Ovary (tissue), 10 donors: ENCODE measurements at places on chromosomes 13 and 19. TPM values are rescaled to one million over a fixed set of nuclear protein-coding genes. Genes with fewer than 3 reads are reported as not detected.
A peak's percentile ranks its signal among the peaks of the same experiment; 100 is the strongest.

CD177 gene
- total RNA-seq, result 0.12 TPM

- H3K27ac ChIP-seq, result no peak overlapping the region
- H3K27me3 ChIP-seq, result no peaks in the 10 kb centered on the region
- DNase-seq, result no peak
- no peak overlapping the region for H3K4me3 ChIP-seq
Observed at GRCh38 chr13:34808649-34809048, 133.4 kb upstream of the NBEA start.

DNA sequence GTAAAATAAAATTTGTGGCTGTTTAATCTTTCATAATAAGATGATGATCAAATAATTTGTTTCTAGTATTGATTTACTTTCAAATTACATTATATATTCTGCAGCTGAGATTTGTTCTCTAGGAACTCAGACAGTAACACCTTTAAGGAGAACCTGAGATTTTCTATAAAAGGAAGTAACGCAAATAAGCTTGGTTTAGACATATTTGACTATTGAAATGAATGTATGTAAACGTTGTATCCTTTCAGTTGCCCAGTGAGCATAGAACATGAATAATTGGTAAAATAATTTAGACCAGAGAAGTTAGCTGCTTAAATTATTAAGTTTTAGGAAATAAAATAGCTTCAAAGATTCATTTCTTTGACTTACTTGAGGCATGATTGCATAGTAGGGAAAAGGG is 3.1 kb downstream of the CDK8 start:
- H3K27ac ChIP-seq, result no peak overlapping the region
- H3K4me1 ChIP-seq, result no peaks in the 10 kb centered on the region
- DNase-seq, result no peak
- H3K27me3 ChIP-seq, result no peaks in the 10 kb centered on the region

C19orf67 gene
- total RNA-seq, result not detected

DNA sequence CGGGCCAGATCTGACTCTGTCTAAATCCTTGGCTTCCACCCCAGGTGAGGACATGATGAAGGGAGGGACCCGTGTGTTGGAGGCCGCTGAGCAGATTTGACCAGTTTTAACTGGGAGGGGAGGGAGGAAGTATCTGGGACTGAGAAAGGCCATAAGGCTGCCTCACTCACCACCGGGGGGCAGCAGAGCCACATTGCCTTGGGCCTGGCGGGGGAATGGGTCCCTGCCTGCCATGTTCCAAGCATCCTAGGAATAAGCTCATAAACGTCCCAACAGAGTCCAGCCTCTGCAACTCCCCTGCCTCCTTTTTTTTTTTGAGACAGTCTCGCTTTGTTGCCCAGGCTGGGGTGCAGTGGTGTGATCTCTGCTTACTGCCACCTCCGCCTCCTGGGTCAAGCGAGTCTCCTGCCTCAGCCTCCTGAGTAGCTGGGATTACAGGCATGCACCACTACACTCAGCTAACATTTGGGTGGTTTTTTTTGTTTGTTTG is 15.5 kb downstream of the MAST3 start:
- H3K4me1 ChIP-seq, result peaks cover 7% of the 10 kb centered on the region
- H3K36me3 ChIP-seq, result no peaks in the 10 kb centered on the region
- H3K27ac ChIP-seq, result no peak overlapping the region
- no peak overlapping the region for H3K4me3 ChIP-seq

DNA sequence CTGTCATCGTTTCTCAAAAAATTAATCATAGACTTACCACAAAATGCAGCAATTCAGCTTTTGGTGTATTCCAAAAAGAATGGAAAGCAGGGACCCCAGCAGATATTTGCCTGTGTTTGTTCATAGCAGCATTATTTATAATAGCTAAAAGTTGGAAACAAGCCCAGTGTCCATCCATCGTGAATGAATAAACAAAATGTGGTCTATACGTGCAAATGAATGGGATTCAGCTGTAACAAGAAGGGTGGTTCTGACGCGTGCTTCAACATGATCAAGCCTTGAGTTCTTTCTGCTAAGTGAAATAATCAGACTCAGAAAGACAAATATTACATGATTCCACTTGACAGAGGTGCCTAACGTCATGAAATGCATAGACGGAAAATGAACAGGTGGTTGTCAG is 36.4 kb downstream of the PSG11 start:
- no peak for DNase-seq
- H3K36me3 ChIP-seq, result no peaks in the 10 kb centered on the region
- no peak overlapping the region for H3K27ac ChIP-seq
- H3K4me1 ChIP-seq, result no peaks in the 10 kb centered on the region
- H3K4me3 ChIP-seq, result no peak overlapping the region

LSR gene
- total RNA-seq, result 8.4 TPM

PLEKHF1 gene
- total RNA-seq, result 14.8 TPM

DNA sequence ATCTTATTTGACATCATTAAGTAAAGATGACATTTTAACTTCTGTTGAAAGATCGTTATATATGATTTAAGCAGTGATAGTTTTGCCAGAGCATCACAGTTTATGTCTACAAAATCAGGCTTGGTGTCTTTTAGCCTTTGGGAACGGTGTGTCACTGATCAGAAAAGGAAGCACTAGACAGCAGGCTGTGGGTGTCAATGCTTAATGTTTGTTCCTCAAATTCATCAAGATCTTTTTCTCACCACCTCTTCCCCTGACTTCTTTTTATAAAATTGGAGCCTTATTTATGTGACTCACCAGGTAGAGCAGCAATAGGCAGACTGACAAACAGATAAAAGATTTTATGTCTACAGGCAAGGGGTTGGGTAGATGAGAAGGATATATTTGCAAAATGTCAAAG is 1558.5 kb downstream of the EFNB2 start:
- no peaks in the 10 kb centered on the region for H3K36me3 ChIP-seq
- DNase-seq, result no peak
- H3K27me3 ChIP-seq, result no peaks in the 10 kb centered on the region
- H3K4me3 ChIP-seq, result no peak overlapping the region
- H3K4me1 ChIP-seq, result no peaks in the 10 kb centered on the region
- H3K27ac ChIP-seq, result no peak overlapping the region

CALR3 gene
- total RNA-seq, result not detected

NKG7 gene
- total RNA-seq, result 3.1 TPM

PALM3 gene
- total RNA-seq, result 0.48 TPM

GRCh38 chr13:86689911-86690310 is 890.7 kb upstream of the SLITRK6 start:
- no peaks in the 10 kb centered on the region for H3K27me3 ChIP-seq
- H3K4me1 ChIP-seq, result no peaks in the 10 kb centered on the region
- H3K27ac ChIP-seq, result no peak overlapping the region
- no peak overlapping the region for H3K4me3 ChIP-seq
- no peak for DNase-seq
- H3K36me3 ChIP-seq, result no peaks in the 10 kb centered on the region

ARL11 gene
- 0.24 TPM for total RNA-seq

FAAP24 gene
- total RNA-seq, result 1.7 TPM

CLDND2 gene
- not detected for total RNA-seq

ICAM5 gene
- total RNA-seq, result 14.3 TPM

DNA sequence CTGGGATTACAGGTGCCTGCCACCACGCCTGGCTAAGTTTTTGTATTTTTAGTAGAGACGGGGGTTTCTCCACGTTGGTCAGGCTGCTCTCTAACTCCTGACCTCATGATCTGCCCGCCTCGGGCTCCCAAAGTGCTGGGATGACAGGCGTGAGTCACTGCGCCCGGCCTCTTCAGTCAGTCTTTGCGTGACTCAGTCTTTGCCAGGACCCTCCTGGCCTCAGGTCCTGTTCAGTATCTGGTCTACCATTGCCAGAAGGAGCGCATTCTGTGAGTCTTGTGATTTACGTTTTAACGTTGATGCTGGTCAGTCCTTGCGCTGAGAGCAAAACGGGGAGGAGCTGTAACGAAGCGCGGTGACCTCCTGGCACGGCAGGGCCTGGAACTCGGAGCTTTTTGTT is 7.6 kb upstream of the HMG20B start:
- no peak for DNase-seq
- no peaks in the 10 kb centered on the region for H3K27me3 ChIP-seq
- no peaks in the 10 kb centered on the region for H3K4me1 ChIP-seq

- no peaks in the 10 kb centered on the region for H3K36me3 ChIP-seq
- H3K27me3 ChIP-seq, result no peaks in the 10 kb centered on the region
- H3K4me1 ChIP-seq, result no peaks in the 10 kb centered on the region
- peak; percentile 10 for DNase-seq
Observed at GRCh38 chr13:113598081-113598410, 13.5 kb downstream of the TFDP1 start.

UBE2L5 gene
- not detected for total RNA-seq

ZNF729 gene
- total RNA-seq, result not detected

GRCh38 chr13:26327940-26328725 is 74.2 kb downstream of the CDK8 start:
- H3K4me3 ChIP-seq, result no peak overlapping the region
- no peak overlapping the region for H3K27ac ChIP-seq
- H3K27me3 ChIP-seq, result no peaks in the 10 kb centered on the region
- H3K36me3 ChIP-seq, result no peaks in the 10 kb centered on the region
- DNase-seq, result no peak
